ENCODE measurements at places on chromosomes 3 and 15. TPM values are rescaled to one million over a fixed set of nuclear protein-coding genes. Genes with fewer than 3 reads are reported as not detected.

Gene C3orf70
- not detected for total RNA-seq

Gene SEMA3F
- total RNA-seq: 14.0 TPM

Gene C2CD4A
- not detected for total RNA-seq

Gene ANKDD1A
- total RNA-seq: 1.4 TPM

Gene ZIC4
- not detected for total RNA-seq

Gene C3orf33
- 7.5 TPM for total RNA-seq

Gene AMOTL2
- 46.2 TPM for total RNA-seq

Gene ANKUB1
- not detected for total RNA-seq

Gene FLNB
- total RNA-seq: 394 TPM

Gene CLSTN2
- 0.02 TPM for total RNA-seq

Gene AHSG
- not detected for total RNA-seq

Gene MUC20
- total RNA-seq: 0.62 TPM

Gene SUCLG2
- 41.8 TPM for total RNA-seq

All from A549 treated with ZK216348 at 1 μM for 4 hours (cell line).